Activated T-cell treated with anti-CD3 and anti-CD28 coated beads, Interleukin-2, amount 50 U/mL, for 1 hour (primary cell): ENCODE measurements at places on chromosomes 12 and 14.

DNA sequence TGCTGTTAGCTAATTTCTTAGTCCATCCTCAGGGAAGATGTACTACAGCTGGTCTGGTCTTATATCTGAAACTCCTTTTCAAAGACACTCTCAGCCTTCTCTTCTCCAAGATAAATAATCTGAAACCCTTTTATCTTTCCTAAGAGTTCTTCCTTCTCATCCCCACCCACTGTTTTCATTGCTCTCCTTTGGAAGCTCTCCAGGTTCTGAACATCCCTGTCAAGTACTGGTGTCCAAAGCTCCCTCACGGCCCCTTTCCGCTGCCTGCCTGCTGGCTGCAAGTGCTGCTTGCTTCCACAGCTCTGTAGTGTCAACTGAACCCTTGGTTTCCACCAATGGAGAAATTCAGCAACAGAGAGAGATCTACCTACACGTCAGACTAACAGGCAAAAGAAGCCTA lies 6.6 kb upstream of the SLC6A13 start:
- no peak for DNase-seq

- no peak for DNase-seq
Measured at GRCh38 chr12:29672580-29672979, 111.2 kb downstream of the TMTC1 start.

GRCh38 chr12:93740751-93741150 lies 63.6 kb downstream of the CRADD start:
- DNase-seq, result no peak

DNA sequence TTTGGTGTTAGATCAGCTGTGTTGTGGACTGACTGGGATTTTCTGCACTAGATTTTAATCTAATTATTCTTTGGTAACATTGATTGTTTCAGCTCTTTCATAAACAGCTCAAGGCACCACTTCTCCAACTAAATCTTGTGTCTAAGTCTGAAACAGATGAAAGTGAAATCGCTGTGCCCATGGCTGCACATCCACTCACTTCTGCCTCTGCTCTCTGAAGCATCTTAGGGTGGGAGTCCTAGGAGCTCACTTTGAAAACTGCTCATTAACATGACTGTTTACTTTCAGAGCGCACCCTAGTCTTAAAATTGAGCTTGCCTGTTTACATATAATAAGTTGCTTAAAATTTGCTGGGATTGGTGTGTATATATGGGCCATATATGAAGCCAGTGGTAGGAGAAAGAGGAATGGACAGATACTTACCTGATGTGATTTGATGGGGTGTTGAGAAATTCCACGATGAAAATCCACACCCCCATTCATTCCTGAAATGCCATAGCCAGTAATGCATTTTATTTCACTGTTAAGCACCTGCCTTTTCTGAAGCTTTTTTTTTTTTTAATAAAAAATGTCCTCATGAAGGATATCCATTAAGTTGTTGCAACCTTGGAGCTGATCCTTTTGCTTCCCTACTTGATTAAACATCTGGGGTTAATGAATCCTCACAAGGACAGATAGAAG lies 52.8 kb downstream of the PPFIBP1 start:
- no peak for DNase-seq

GRCh38 chr14:63853831-63854293 lies 1.1 kb downstream of the SYNE2 start:
- peak; percentile 64 for DNase-seq

GRCh38 chr12:53974084-53975063 lies at the start of gene HOTAIR:
HOTAIR (minus strand) TSS chr12:53974954.
- no peak for DNase-seq

GRCh38 chr12:129540249-129540648 lies 363.6 kb downstream of the TMEM132D start:
- no peak for DNase-seq

GRCh38 chr12:44127966-44128710 lies 292.3 kb downstream of the TMEM117 start:
- no peak for DNase-seq

- DNase-seq, result no peak
Measured at GRCh38 chr14:101562659-101563351, 1.5 kb downstream of the DIO3 start.

DNA sequence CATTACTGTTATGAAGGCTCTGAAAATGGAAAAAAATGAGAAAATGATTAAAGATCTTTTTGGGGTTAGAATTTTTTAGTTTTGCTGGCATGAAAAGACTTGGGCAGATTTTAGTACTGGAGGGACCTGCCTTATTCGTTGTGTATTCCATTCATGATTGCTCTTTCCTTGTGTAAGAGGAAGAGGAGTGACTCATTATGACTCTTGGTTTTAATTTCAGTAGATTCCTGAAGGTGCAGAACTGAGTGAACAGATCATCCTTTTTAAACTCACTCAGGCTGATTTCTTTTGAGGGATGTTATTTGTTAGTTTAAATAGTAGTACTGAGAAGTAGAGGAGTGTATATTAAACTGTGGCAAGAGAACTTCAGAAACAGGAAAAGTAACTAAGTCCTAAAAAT lies 41.6 kb downstream of the AKAP6 start:
- DNase-seq, result no peak

GRCh38 chr12:62700091-62700880 lies 233.7 kb downstream of the MON2 start:
- no peak for DNase-seq

GRCh38 chr12:24839268-24839791 lies 109.6 kb downstream of the BCAT1 start:
- no peak for DNase-seq

DNA sequence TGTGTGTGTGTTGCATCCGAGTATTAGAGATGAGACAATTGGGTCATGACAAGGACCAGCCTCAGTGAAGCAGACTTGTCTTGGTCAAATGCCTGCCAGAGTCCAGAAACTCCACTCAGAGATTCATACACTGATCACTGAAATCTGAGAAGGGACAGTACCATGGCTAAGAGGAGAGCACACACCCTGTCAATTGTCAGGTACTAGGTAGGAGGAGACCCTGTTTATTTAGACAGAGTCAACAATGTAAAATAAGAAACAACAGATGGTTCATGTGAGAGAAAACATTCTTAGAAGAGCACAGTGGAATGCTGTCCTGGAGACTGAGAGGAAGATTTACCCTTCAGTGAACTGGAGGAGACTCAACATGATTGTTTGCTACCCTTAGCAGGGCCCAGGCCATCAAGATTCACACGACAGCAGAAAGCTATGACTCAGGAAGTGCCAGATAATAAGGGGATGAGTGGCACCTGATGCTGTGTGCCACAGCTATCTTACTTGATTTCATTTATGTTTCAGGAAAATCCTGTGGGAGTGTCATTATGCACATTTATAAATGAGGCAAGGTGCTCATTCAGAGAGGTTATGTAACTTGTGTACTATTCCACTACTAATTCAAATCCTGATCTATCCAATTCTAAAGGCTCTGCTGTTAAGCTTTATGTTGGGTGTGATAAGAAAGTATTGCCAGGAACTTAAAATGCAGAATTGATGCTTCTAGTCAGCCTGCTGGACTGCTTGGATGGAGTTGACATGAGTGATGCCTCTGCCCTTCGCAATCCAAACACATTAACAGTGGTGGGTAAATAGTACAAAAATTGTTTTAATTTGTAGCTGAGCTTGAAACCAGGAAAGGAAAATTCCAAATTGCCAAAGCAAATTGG lies 136.6 kb upstream of the NEDD1 start:
- DNase-seq, result no peak

GRCh38 chr14:100587086-100587762 lies at the start of gene BEGAIN:
BEGAIN (minus strand) TSS chr14:100587417; CDS start chr14:100587290, 127 bp downstream.
- no peak for DNase-seq

- no peak for DNase-seq
Measured at GRCh38 chr14:46940611-46941010, 289.0 kb upstream of the RPL10L start.

GRCh38 chr12:26828280-26829073 lies 4.5 kb downstream of the ITPR2 start:
- no peak for DNase-seq

GRCh38 chr12:57461917-57462250 lies 2.3 kb downstream of the GLI1 start:
- no peak for DNase-seq

DNA sequence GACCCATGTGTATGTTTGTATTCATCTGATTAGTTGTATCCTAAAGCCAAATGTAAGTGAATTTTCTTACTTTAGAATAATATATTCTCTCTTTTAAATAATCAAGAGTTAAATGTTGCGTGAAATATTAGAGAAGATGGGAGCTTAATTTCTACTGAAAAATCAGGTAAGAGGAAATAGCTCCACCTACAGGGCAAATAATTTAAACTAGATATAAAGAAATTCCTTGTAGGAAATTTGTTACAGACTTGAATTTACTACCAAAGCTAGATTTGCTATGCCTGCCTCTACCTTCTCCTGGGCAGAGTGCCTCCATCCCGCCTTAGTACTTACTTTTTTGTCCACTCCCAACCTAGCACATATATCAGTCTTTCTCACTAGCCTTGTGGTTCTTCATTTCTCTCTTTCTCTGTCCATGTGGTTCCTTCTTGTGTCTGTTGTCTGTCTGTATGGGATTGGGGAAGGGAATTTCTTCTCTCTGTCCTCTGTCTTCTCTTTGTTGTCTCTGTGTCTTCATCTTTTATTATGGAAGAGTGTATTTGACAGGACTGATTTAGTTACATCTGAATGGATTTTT lies 44.7 kb downstream of the PALS1 start:
- no peak for DNase-seq

- no peak for DNase-seq
Measured at GRCh38 chr12:57983858-57984505, 42.6 kb downstream of the ATP23 start.

- DNase-seq, result no peak
Measured at GRCh38 chr12:14803830-14804160, 325 bp downstream of the C12orf60 start.

GRCh38 chr12:71752891-71753290 lies 1.8 kb upstream of the RAB21 start:
- no peak for DNase-seq

DNA sequence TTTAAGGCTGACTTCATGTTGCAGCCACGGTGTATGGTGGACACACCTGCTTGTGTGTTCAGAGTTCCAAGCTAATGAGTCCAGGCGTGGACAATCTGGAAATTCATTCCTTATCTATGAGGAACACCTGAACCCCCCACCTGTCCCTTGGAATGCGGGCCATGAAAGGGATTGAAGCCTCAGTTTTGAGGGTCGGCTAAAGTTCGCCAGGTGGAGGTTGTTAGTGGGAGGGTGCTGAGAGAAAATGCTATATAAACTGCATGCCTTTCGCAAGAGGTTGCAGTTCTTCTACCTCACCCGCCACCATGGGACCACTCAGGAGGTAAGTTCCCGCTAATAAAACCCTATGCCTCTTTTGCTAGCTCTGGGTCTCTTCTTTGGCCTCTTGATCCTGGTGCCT lies 348.0 kb downstream of the BCL11B start:
- DNase-seq, result no peak

- no peak for DNase-seq
Measured at GRCh38 chr12:49907352-49907751, 3.7 kb upstream of the FAIM2 start.

DNA sequence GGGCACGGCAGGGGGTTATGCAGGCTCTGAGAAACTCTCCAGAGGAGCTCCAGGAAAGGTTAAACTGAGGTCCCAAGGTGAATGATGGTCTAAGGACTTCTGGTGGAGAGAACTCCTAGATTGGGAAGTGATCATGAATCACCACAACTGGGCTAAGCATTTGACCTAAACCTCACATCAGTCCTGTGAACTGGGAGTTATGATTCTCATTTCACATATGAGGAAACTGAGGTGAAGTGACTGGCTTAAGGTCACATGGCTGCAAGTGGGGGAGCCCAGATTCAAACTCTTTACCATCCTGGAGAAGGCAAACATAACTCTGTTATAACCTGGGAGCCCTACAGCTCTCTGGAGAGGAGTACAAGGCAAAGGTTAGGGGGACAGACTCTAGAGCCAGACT lies 4.2 kb downstream of the RARG start:
- no peak for DNase-seq

DNA sequence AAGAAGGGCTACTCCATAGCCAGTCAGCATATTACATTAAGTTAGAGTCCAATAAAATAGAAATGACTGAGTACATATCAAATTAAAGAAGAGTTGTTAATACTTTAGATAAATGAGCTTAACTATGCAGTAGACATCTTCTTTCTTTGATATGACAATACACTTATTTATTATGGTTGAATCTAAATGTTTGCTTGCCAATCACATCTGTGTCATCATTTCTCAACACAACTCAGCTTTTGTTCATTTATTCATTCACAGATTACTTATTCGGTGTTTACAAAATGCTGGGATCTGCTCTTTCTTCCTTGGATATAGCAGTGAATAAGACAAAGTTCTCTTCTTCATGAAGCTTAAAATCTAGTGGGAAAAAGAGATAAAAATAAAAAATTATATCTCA lies 614.6 kb upstream of the ATP2B1 start:
- no peak for DNase-seq

DNA sequence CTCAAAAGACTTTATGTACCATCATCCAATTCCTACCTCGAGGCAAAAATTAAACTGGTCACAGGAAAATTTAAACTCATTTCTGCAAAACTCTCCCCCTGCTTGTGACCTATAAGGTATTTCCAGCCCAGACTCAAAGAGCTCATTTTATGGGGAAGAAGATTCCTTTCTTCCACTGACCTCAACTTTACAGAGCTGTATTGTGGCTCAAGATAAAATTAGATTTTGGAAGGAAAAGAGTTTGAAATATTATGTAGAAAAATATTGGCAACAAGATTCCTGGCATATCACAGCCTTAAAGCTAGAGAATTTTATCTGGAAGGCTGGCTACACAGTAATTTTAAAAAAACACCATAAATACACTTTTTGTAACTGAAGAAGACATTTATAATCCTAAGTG lies 91.7 kb downstream of the STXBP6 start:
- no peak for DNase-seq

- DNase-seq, result no peak
Measured at GRCh38 chr14:83706231-83706954, 1823.6 kb upstream of the FLRT2 start.

- no peak for DNase-seq
Measured at GRCh38 chr14:94079891-94080620, 946 bp downstream of the DDX24 start.

DNA sequence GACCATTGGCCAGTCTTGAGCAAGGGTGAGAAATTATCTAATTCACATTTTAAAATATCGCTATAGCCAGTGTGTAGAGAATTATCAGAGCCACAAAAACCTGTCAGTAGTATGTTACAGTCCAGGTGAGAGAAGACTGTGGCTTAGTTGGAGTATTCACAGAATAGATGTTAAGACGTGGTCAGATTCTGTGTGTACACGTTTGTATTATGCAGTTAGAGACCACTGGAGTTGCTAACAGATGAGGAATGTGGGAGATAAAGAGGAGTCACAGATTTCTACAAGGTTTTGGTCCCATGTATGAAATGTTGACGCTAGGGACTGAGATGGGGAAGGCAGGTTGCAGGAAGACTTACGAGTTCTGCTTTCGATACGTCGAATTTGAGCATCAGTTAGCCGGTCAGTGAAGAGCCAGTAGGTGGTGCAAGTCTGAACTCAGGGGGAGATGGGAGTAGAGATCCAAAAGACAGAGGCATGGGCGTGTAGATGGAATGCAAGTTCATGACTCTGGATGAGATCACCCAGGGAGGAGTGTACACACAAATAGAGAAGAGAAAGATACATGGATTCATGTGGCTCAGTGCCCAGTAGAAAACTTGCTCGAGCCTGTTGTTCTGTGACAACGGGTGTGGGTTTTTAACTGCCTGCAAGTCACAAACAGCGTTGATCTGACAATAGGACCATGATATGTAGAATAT lies 114.8 kb upstream of the FLRT2 start:
- no peak for DNase-seq

GRCh38 chr14:23126548-23127278 lies 7.7 kb upstream of the CEBPE start:
- no peak for DNase-seq

GRCh38 chr14:23580152-23580926 lies 1.7 kb upstream of the JPH4 start:
- DNase-seq, result no peak
